Occipital lobe (tissue), 3 donors: ENCODE measurements at places on chromosomes 16 and 17. TPM values are rescaled to one million over a fixed set of nuclear protein-coding genes. Genes with fewer than 3 reads are reported as not detected.

ARHGAP23 gene
- total RNA-seq: 42.9 TPM

MYH11 gene
- under 0.01 TPM for total RNA-seq

INTS2 gene
- 35.9 TPM for total RNA-seq

EVI2A gene
- total RNA-seq: 5.0 TPM

TMEM132E gene
- 0.78 TPM for total RNA-seq

RBL2 gene
- total RNA-seq: 125 TPM

G6PC3 gene
- 11.4 TPM for total RNA-seq

KRTAP2-1 gene
- total RNA-seq: not detected

ZDHHC1 gene
- total RNA-seq: 2.3 TPM

APOBR gene
- total RNA-seq: not detected

WSCD1 gene
- total RNA-seq: 35.7 TPM

SCNN1B gene
- total RNA-seq: not detected

TEX19 gene
- total RNA-seq: not detected

SLFN14 gene
- 0.31 TPM for total RNA-seq

TCF25 gene
- total RNA-seq: 136 TPM

ABCA8 gene
- total RNA-seq: 3.9 TPM

CDH1 gene
- total RNA-seq: 1.1 TPM

TAT gene
- total RNA-seq: 0.31 TPM
